ENCODE measurements at places on chromosomes 12 and 14.

- DNase-seq, result peak; percentile 20
These were observed 20.1 kb upstream of the AKAP5 start for GRCh38 chr14:64444984-64445845.

- DNase-seq, result no peak
These were observed 180.8 kb downstream of the C12orf50 start for GRCh38 chr12:87848248-87848868.

DNA sequence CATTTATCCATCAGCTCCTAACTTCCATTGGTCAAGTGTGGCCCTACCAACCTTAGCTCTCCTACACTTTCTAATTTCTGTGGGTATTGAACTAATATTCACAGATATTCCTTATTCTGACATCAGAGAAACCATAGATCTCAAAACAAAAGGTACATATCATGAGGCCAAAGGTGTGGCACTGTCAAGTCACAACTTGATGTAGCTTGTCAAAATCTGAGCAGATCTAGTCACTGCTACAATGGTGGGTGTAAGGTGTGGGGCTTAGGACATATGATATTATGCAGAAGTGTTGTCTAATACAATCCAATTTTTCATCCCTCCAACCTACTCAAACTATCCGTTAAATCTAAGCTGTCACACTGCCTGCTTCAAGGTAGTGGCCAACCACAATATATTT lies 114.0 kb upstream of the FAR2 start:
- no peak for DNase-seq

GRCh38 chr14:52314595-52315354 lies 663 bp downstream of the PTGER2 start:
- DNase-seq, result peak; percentile 10

DNA sequence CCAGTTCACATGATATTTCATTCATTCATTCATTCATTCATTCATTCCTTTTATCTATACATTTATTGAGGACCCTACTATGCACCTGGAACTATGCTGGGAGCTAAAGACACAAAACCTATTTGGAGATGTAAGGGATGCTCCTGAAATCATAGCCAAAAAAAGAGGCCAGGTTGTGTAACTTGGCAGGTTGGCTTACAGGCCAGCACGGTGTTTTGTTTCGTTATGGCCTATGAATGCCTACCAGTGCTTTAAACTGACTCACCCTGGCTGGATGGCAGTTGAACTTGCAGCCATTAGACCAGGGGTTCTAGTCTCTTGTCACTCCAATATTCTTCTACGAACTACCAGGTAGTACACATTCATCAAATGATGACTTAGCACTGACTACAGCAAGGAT lies 15.7 kb downstream of the MAP3K9 start:
- DNase-seq, result no peak

- no peak for DNase-seq
These were observed 142.3 kb downstream of the RIMBP2 start for GRCh38 chr12:130573766-130574165.
